Nephron progenitor cell (in vitro differentiated cells): ENCODE measurements at places on chromosomes 11 and 22.

DNA sequence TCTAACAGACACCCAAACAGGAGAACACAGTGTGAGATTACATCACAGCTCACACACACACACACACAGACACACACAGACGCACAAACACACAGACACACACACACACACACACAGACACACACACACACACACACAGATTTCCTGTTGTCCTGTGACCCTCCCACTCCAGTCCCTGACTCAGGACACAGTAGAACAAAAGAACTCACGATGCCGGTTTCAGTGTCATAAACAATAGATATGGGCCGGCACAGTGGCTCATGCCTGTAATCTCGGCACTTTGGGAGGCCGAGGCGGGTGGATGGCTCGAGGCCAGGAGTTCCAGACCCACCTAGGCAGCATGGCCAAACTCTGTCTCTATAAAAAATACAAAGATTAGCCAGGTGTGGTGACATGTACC is 13.8 kb upstream of the KAT5 start:
- H3K27ac ChIP-seq: no peak overlapping the region
- no peak overlapping the region for H3K4me3 ChIP-seq
- H3K4me1 ChIP-seq: no peaks in the 10 kb centered on the region
- no peak for DNase-seq
- H3K36me3 ChIP-seq: no peaks in the 10 kb centered on the region
- H3K27me3 ChIP-seq: peaks cover 58% of the 10 kb centered on the region

GRCh38 chr22:19419464-19420178 is 11.9 kb downstream of the HIRA start:
- DNase-seq: no peak
- peaks cover 9% of the 10 kb centered on the region for H3K4me1 ChIP-seq
- H3K4me3 ChIP-seq: no peak overlapping the region
- peaks cover 45% of the 10 kb centered on the region for H3K36me3 ChIP-seq
- H3K27ac ChIP-seq: no peak overlapping the region

DNA sequence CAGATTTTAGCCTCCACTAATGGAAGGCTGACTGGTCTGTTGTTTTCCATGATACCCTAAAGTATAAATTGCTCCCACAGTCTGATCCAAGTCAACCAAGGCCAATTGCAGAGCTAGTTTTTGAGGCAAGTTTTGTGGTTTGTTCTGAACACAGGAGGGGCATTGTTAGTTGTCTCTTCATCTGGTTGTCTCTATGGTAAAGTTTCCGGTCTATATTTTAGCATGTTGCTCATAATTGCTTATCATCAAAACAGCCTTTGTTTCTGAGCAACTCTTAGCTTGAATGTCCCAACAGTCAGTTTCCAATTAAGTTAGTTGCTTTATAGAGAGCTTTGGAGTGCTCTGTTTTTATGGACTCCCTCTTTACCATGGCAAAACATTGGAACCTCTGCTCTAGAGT is 217.6 kb upstream of the CARD18 start:
- no peaks in the 10 kb centered on the region for H3K36me3 ChIP-seq
- H3K27ac ChIP-seq: no peak overlapping the region
- no peak overlapping the region for H3K4me3 ChIP-seq
- peaks cover 3% of the 10 kb centered on the region for H3K27me3 ChIP-seq
- no peaks in the 10 kb centered on the region for H3K4me1 ChIP-seq

- peak overlapping the region; percentile 79 for H3K27ac ChIP-seq
- H3K4me3 ChIP-seq: no peak overlapping the region
- H3K36me3 ChIP-seq: peaks cover 20% of the 10 kb centered on the region
- no peaks in the 10 kb centered on the region for H3K27me3 ChIP-seq
These were observed 5.2 kb upstream of the SREBF2 start for GRCh38 chr22:41827671-41828070.

DNA sequence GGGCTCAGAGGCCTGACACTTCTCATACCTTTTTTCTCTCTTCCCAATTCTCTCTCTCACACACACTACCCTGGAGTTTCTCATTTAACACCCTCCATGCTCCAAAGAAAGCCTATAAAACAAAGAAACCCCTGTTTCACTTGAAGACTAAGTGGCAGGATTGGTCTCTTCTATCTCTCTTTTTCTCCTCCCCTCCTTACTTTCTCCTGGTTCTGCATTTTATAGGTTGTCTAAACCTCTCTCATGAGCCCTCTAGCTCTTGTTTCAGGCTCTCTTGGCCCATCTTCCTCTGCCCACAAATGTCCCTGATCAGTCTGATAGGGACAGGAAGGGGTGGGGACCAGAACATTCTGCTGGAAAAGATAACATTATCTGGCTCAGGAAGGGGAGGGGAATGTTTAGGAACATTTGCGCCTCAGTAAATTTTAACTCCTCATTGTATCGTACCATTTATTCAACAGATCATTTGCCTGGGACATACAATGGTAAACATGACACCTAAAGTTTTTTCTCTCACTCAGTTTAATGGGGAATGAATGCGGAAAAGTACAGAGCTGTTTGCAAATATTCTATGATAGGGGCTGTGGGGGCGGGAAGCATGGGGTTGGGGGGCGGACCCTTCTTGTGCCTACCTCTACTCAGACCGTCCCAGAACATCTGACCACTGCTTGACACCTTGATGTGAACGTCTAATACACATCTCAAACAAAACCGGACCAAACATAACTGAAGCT is 10.8 kb downstream of the CRYBA4 start:
- H3K4me1 ChIP-seq: peaks cover 15% of the 10 kb centered on the region
- no peaks in the 10 kb centered on the region for H3K36me3 ChIP-seq
- H3K4me3 ChIP-seq: no peak overlapping the region

GRCh38 chr11:13923716-13924650 is 38.5 kb upstream of the SPON1 start:
- no peak for DNase-seq
- peaks cover 68% of the 10 kb centered on the region for H3K4me1 ChIP-seq
- H3K36me3 ChIP-seq: no peaks in the 10 kb centered on the region
- H3K27me3 ChIP-seq: peaks cover 3% of the 10 kb centered on the region
- H3K27ac ChIP-seq: peak overlapping the region; percentile 48

- H3K4me3 ChIP-seq: no peak overlapping the region
- peaks cover 15% of the 10 kb centered on the region for H3K27me3 ChIP-seq
- H3K4me1 ChIP-seq: no peaks in the 10 kb centered on the region
These were observed 580.3 kb downstream of the BRD1 start for GRCh38 chr22:49247194-49247924.

DNA sequence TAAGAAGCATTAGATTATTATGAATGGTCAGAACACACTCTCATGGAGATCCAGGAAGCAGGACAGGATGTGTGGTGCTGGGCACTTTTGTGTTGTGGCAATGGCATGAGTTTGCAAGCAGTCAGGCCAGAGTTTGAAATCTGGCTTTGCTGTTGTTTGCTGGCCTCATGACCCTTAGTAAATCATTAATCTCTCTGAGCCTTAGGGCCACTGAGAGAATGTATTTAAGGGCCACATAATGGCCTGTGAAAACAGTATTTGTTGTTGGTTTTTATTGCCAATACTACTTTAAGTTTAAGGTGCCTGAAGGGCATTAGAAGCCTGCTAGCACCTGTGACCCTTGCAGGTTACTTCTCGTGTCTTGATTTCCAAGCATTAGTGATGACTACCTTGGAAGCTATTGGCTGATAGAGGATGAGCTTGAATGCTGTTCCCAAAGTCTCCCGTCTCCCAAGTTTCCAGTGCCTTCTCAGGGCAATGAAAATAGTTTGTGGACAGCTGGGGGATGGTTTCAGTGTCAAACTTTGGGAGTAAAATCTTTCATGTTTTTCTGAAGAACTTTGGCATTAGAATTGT is 24.6 kb downstream of the STIM1 start:
- peak overlapping the region; percentile 97 for H3K27ac ChIP-seq
- no peak for DNase-seq
- H3K36me3 ChIP-seq: peaks cover 5% of the 10 kb centered on the region
- no peak overlapping the region for H3K4me3 ChIP-seq
- H3K27me3 ChIP-seq: peaks cover 5% of the 10 kb centered on the region

GRCh38 chr11:15016200-15016599 is 44.0 kb upstream of the CALCA start:
- H3K36me3 ChIP-seq: no peaks in the 10 kb centered on the region
- H3K27ac ChIP-seq: no peak overlapping the region
- H3K27me3 ChIP-seq: peaks cover 13% of the 10 kb centered on the region
- no peaks in the 10 kb centered on the region for H3K4me1 ChIP-seq

DNA sequence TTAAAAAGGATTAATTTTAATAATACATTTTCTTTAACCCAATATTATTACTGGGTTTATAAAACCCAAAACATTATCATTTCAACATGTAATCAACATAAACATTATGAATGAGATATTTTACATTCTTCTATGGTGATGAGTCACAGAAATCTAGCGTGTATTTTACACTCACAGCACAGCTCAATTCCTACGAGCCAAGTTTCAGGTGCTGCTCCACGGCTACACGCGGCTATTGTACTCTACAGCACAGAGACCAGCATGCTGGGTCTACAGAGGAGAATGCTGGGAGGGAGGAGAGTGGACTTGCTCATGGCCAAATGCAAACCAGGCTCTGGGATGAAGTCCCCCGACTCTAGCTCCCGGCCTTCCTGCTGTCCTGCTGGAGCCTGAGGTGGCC is 72.0 kb upstream of the LMO1 start:
- H3K36me3 ChIP-seq: no peaks in the 10 kb centered on the region
- no peak overlapping the region for H3K4me3 ChIP-seq
- DNase-seq: no peak

- H3K4me1 ChIP-seq: peaks cover 73% of the 10 kb centered on the region
- peaks cover 3% of the 10 kb centered on the region for H3K27me3 ChIP-seq
- H3K36me3 ChIP-seq: peaks cover 31% of the 10 kb centered on the region
- H3K4me3 ChIP-seq: no peak overlapping the region
These were observed 29.8 kb downstream of the GVQW3 start for GRCh38 chr11:76410851-76411357.

- no peak overlapping the region for H3K4me3 ChIP-seq
- no peak for DNase-seq
- H3K27ac ChIP-seq: no peak overlapping the region
- H3K36me3 ChIP-seq: no peaks in the 10 kb centered on the region
- H3K4me1 ChIP-seq: peaks cover 53% of the 10 kb centered on the region
These were observed 86.7 kb downstream of the RPS6KA4 start for GRCh38 chr11:64445651-64446050.

GRCh38 chr11:66906061-66906733 is 49.3 kb downstream of the LRFN4 start:
- H3K27me3 ChIP-seq: peaks cover 19% of the 10 kb centered on the region
- H3K27ac ChIP-seq: no peak overlapping the region
- DNase-seq: no peak
- no peak overlapping the region for H3K4me3 ChIP-seq
- peaks cover 5% of the 10 kb centered on the region for H3K36me3 ChIP-seq
- H3K4me1 ChIP-seq: peaks cover 83% of the 10 kb centered on the region

- no peaks in the 10 kb centered on the region for H3K36me3 ChIP-seq
- no peak for DNase-seq
- no peak overlapping the region for H3K4me3 ChIP-seq
- H3K27ac ChIP-seq: no peak overlapping the region
- peaks cover 46% of the 10 kb centered on the region for H3K4me1 ChIP-seq
These were observed 12.1 kb upstream of the EHD1 start for GRCh38 chr11:64890522-64890939.

DNA sequence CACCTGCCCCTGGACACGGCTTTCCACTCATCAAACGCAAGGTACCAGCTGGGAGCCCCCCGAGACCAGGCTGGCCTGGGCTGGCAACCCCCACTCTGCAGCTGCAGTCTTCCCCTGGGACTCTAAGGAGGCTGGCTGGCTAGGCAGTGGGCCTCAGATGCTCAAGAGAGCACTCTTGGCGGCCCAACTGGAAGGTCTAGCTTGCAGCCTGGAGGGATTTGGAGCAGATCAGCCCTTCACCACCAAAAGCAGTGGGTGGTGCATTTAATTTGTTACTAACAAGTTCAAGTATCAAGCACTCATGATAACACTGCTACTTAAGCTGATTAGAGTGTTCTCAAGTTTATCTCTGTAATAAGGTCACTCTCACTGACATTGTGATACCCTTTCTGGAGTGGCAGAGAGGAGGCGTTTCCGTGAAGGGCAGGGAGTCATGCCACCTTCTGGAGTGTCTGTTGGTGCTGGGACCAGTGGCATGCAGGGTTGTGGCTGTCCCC is 21.5 kb downstream of the C22orf23 start:
- no peak for DNase-seq
- H3K27me3 ChIP-seq: no peaks in the 10 kb centered on the region
- H3K27ac ChIP-seq: peak overlapping the region; percentile 88
- peaks cover 21% of the 10 kb centered on the region for H3K36me3 ChIP-seq

DNA sequence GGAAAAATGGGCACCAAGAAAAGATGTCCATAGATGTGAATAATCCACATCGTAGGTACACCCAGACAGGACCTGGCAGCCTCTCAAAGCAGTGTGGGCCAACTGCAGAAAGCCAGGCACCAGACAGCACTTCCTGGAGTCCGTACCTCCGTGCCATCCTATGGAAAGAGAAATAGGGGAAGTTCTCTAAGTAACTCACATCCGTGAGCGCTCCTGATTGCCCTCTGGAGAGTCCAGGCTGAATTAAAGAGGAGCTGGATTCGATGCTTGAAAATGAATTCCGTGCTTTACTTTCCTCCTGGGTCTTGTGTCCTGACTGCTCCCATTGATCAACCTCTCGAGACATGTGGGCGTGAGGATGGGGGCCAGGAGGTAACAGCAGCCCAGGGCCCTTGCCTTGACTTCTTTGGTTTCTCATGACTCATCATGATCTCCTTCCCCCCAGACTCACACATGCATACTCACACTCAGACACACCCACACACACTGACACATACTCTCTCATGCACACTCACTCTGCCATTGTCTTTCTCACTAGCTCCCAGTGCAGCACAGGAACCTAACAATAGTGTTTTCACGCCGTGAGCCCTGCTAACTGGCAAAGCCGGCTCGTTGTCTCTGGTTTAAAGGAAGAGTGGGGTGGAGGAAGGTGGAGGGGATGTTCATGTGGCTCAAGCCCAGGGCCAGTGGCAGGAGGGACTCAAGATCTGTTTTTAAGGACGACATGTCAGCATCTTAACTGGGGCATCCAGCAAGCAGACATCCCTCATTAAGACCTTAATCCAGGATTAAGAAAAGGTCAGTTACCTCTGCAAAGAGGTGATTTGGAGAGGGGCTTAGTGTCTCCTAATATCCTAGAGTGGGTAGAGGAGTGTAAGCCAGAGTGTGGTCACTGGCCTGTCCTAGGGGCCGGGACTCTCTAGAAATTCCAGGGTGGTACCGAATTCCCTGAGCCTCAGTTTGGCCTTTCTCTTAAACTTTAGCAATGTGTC is 104.2 kb downstream of the SCN3B start:
- H3K36me3 ChIP-seq: no peaks in the 10 kb centered on the region
- no peak overlapping the region for H3K4me3 ChIP-seq
- no peak for DNase-seq
- peaks cover 6% of the 10 kb centered on the region for H3K27me3 ChIP-seq

DNA sequence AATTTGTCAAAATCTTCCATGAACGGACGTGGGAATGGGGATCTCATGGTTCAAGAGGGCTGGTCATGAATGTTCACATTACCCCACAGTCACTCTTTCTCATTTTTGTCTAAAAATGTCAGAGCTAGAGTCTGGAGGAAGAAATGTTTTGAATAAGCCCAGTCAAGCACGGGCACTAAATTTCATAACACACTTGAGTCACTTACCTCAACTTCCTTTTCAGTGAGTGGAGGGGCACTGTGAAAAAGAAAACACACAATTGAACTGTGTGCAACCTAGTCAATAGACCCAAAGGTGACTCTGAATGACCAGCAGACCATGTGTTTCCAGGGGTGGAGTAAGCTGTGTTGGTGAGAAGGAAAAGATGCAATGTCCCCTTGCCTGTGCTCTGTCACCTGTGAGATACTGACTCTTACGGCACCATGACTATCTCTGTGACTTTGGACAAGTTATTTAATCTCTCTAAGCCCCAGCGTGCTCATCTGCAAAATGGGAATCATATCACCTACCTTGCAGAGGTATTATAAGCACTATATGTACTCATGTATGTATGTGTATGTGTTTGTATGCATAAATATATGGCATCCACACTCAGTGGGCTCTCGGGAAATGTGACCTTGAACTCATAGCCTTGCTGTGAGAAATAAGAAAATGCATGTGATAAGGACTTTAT is 38.2 kb upstream of the LYVE1 start:
- H3K36me3 ChIP-seq: peaks cover 9% of the 10 kb centered on the region
- no peak overlapping the region for H3K4me3 ChIP-seq
- H3K4me1 ChIP-seq: peaks cover 38% of the 10 kb centered on the region
- no peak for DNase-seq
